ENCODE measurements at places on chromosomes 5 and 9. TPM values are rescaled to one million over a fixed set of nuclear protein-coding genes. Genes with fewer than 3 reads are reported as not detected.

- H3K27me3 ChIP-seq = no peaks in the 10 kb centered on the region
- DNase-seq = no peak
- peaks cover 4% of the 10 kb centered on the region for H3K4me1 ChIP-seq
- peak overlapping the region; percentile 13 for H3K4me3 ChIP-seq
- H3K36me3 ChIP-seq = no peaks in the 10 kb centered on the region
These were observed 2.6 kb downstream of the CTNNAL1 start for GRCh38 chr9:109010746-109011145.

GRCh38 chr5:94027145-94027544, 285.7 kb upstream of the POU5F2 start:
- H3K36me3 ChIP-seq = no peaks in the 10 kb centered on the region
- no peak for DNase-seq
- H3K27ac ChIP-seq = no peak overlapping the region
- H3K27me3 ChIP-seq = no peaks in the 10 kb centered on the region
- no peak overlapping the region for H3K4me3 ChIP-seq
- no peaks in the 10 kb centered on the region for H3K4me1 ChIP-seq

DNA sequence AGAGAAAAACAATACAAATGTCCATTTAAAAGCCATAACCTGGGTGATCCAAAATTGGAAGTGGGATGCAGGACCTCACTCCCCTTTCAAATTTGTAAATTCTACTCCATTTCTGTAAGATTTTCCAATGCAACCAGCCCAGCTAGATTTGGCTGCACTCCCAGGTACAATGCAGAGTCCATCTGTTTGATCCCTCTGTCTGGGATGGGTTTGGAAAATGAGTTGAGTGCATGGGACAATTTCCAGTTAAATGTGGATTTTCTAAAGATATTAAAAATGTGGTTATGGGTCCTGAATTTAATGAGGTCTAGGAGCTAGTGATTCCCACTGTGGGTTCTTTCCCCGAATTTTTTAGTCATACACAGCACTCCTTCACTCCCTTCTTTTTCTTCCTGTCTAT, 104.0 kb upstream of the ATP10B start:
- no peak overlapping the region for H3K27ac ChIP-seq
- H3K4me3 ChIP-seq = no peak overlapping the region
- H3K27me3 ChIP-seq = no peaks in the 10 kb centered on the region
- no peak for DNase-seq

- no peak for DNase-seq
- no peak overlapping the region for H3K27ac ChIP-seq
- no peaks in the 10 kb centered on the region for H3K4me1 ChIP-seq
These were observed 569.7 kb downstream of the ZNF608 start for GRCh38 chr5:124176692-124177091.

Gene CACNA1B
- not detected for total RNA-seq
